ENCODE measurements at places on chromosomes 3 and 15.
A peak's percentile ranks its signal among the peaks of the same experiment; 100 is the strongest.

- no peak for DNase-seq
Measured at GRCh38 chr3:79366414-79366813, 401.4 kb downstream of the ROBO1 start.

- no peak for DNase-seq
Measured at GRCh38 chr3:9934235-9934621, 594 bp downstream of the CRELD1 start.

DNA sequence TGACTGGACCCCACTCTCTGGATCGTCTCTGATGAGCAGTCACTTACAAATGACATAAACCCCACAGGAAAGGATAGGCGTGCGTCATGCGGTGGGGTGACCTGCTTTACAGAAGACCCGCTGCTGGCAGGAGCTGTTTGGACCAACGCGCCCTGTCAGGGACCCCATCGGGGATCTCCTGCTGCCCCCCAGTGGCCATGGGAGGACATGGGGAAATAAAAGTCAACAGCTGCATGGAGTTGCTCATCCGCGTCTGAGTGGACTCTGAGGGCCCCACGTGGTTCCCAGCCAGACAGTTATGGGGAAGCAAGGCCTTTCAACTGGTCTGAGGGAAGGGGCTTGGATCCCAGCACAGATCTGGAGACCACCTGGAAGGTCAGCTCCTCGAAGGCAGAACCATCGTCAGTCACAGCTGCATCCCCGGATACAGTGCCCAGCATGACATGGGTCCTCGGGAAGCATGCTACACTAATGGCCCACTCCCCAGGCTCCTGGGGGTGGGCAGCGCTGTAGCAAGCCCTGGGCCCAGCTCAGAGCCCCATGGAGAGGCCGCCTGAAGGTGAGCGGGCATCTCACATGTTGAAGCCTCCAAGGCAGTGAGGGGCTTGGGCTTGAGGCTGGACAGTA lies 32.1 kb downstream of the PTH1R start:
- peak; percentile 18 for DNase-seq

DNA sequence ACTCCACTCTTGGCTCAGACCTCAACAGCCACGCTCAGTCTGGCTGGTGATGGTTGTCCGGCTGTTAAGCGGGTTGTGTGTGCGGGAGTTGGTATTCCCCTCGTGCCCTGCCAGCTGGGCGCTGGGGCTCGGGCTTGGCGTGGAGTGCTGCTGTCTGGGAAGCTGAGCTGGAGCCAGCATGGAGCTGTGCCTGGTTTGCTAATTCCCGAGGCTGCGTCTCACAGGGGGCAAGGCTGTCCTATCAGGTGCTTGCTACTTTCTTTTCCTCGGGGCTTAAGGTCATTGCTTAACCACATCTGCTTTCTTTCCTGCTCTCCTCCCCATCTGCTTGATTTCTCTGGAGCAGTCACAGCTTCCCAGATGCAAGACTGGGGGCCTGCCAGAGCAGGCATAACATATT lies 29.9 kb downstream of the PDIA5 start:
- no peak for DNase-seq

GRCh38 chr3:8206971-8207617 lies 294.5 kb upstream of the LMCD1 start:
- DNase-seq, result no peak

DNA sequence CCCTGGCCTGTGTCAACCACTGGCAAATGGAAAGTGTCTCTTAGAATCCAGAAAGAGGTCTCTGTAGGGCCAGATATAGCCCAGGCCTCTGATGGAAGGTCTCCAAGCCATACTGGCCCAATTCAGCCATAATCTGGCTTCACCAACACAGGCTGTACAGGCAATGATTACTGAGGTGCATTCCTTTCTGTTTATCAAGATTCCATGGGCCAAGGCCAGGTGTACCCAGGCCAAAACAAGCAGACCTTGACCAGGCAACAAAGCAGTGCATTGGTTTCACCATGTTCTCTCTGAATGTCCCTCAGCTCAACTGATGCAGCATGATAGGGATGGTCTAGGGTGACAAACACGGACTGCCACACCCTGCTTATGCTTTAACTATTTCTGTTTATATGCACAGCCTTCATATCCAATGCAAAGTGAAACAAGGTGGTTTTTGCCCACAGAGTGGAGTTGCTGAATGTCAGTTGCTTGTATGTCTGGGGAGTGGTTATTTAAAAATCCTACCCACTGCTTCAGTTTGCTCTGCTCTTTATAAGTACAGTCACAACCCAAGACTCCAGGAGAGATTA lies 25.2 kb downstream of the CCNL1 start:
- DNase-seq, result no peak

GRCh38 chr15:27127815-27128570 lies 157.0 kb downstream of the GABRG3 start:
- DNase-seq, result no peak

DNA sequence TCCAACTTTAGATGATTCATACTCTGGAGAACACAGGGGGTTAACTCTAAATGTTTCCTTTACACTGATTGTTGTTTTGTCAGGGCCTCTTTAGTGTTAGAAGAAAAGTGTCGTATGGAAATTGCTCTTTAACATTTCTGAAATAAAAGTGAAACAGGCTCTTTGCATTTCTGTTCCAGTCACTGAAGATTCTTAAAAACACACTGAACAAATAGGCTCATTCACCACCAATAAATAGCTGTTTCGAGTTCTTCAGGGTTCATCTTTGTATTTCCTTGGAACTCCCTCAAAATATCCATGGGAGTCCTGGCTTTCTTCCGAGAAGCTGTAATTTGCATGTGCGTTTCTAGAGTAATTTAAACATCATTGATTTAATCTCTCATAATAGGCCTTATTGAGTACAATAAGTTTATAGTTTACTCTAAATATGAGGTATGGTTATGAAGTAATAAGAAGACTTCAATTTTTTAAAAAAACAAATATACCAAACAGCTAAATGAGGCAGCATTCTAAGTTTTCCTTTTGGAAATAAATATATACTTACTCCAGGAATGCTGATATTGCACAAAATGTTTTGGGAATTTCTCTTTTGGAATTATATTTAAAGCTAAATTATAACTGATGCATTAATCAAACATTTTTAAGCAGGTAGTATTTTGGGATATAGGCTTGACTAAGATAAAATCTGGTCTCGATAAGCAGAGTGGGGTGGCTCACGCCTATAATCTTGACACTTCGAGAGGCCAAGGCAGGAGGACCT lies 327.4 kb downstream of the EPHA3 start:
- no peak for DNase-seq

GRCh38 chr3:151218136-151218535 lies 15.1 kb upstream of the GPR171 start:
- no peak for DNase-seq

- no peak for DNase-seq
Measured at GRCh38 chr3:41158947-41159346, 40.4 kb upstream of the CTNNB1 start.

DNA sequence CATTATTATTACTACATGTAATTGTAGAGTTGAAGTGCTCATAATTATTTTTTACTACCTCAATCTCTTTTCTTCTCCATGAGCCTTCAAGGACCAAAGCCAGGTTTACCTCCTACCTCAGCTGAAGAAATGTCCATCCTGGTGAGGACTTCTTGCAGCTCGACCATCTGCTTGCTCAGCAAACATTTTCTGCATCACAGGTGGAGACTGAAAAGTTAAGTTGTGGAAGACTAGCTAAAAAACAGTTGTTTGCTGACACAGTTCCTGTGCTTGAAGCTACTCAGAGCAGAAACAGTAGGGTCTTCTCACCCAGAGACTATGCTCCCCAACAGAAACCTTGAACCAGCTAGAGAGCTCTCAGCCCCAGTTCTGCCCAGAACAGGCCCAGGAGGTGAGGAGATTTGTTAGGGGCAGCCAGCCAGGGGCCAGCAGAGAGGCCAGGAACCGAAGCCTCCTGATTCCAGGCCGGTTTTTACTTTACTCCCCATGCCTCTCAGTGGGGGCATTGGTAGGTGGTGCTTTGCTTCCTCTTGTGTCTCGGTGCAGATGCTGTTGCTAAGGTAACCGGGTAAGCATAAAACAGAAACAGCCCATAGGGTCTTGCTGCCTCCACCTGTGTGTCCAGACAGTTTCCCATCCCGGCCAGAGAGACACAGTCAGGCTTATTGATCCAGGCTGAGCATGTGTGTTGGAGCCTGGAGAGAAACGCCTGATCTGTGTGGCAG lies 54.9 kb downstream of the CCNL1 start:
- DNase-seq, result no peak
